Stimulated activated CD4-positive, alpha-beta T cell treated with anti-CD3 and anti-CD28 coated beads, Interleukin-4, amount 100 ng/mL, for 1 hour (primary cell): ENCODE measurements at places on chromosomes 1 and 21.

GRCh38 chr1:33918368-33918767 lies 54.5 kb downstream of the HMGB4 start:
- no peak for DNase-seq

DNA sequence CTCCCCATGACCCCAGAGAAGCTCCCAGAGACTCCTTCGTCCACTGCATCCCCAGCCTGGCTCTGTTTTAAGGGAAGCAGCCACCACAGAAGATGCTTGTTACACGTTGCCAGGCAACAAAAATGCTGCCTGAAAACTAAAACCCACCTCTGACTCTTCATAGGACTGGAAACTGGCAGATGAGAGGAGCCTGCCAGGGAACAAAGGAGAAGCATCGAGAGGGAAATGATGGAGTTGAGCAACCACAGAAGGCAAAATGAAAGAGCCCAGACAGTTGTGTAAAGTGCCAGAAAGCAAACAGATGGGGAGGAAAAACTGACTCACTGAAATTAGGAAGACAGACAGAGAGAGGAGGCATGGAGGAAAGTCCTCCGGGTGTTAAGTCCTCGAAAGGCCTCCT lies 118.4 kb downstream of the KCNN3 start:
- no peak for DNase-seq

DNA sequence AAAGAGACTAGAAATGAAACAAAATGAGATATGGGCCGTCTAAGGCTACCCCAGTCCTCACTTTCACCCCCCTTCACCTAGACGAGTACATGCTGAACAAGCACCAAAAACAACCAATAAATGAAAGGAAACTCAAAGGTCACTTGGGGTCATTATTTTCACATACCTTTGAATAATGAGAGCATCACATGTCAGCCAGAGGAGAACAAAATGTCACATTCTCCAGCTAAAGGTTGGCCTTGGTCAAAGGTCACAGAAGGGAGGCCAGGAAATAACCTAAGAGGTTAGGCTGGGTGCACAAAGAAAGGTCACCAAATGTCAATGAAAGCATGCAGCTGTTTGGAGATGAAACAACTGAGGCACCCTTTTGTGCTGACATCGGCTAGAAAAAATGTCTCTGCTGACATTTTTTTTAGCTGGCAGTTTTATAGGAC lies 288.7 kb upstream of the USP25 start:
- DNase-seq = no peak

DNA sequence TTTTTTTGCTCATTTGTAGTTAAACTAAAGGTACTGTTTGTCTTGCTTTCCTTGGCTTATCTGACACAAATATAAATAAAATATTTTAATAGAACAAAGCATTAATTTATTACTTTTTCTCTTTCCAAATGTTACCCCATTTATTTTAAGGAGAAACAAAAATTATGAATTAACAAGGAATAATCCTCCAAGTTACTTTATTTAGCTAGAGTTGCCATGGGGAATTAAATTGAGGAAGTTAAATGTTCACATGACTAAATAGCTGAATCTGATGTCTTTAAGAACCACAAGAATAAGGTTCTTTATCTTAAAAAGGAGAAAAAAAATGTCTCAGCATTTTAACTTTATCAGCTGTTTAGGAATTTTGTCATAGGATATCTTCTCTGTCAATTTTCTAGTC lies 12.3 kb downstream of the ATG4C start:
- DNase-seq = no peak

DNA sequence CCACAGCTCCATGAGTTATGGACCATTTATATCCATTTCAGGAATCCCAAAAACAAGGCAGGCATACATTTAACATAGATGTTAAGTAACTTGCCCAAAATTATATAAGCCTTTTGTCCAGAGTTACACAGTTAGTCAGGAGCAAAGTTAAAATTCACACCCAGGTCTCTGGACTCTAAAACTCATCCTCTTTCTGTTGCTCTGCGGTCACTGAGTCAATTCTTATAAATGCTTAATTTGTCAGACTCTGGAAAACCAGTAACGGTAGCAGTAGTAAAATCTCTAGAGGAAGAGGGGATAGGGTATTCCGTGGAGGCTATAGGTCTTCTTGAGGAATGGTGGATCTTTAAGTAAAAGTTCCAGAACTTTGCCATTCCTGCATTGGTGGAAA lies 223.6 kb upstream of the JUN start:
- no peak for DNase-seq

GRCh38 chr1:29157269-29157601 lies 24.5 kb downstream of the SRSF4 start:
- no peak for DNase-seq

GRCh38 chr1:16186655-16187235 lies 25.7 kb downstream of the ARHGEF19 start:
- no peak for DNase-seq

DNA sequence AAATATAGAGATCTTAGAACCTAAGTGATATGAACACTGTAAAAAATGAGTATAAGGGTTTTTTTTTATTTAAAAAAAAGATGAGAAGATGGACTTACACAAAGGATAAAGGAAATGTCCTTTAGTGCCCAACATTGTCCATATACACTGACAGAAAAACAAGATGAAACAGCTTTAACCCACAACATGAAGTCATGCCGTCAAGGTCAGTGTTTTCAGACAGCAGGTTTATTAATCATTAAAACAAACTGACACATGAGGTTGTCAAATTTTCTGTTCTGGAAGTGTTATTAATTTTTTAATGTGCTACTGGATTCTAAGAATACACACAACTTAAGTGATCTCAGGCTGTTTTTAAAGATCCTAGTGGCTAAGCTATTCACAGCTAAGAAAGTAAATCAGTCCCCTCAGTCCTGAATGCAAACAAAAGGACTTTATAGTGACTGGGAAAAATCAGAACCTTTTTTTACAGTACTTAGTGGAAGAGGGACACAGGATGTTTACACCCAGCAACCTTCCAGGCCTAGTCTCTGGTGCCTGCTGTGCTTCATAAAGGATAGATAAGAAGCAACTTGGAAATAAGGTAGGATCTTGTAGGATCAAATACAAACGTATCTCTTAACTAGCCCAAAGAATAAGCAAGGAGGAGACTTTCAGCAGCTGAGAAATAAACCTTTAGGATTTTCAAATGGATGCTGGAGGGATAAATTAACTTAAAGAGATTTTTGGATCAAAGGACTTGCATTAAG lies 21.9 kb upstream of the PKN2 start:
- no peak for DNase-seq

DNA sequence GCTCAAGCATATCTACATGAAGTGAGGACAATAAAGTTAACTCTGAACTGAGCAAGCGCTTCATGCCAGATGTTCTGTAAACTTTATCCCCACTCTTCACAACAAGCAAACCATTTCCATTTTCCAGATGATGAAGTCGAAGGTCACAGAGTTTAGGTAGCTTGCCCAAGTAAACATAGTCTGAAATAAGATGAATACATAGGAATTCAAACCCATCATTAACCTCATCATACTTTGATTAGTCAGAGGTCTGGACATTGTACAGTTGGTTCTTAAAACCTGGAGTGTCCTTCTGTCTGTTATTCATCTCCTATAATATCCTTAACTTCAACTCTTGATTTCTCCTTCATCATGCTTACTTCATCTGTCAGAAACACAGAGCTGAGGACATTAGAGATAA lies 180.3 kb upstream of the C8B start:
- DNase-seq = no peak

GRCh38 chr1:91763252-91763651 lies 122.7 kb downstream of the TGFBR3 start:
- no peak for DNase-seq

- no peak for DNase-seq
Observed at GRCh38 chr1:89274411-89274857, 1.8 kb upstream of the GBP5 start.

DNA sequence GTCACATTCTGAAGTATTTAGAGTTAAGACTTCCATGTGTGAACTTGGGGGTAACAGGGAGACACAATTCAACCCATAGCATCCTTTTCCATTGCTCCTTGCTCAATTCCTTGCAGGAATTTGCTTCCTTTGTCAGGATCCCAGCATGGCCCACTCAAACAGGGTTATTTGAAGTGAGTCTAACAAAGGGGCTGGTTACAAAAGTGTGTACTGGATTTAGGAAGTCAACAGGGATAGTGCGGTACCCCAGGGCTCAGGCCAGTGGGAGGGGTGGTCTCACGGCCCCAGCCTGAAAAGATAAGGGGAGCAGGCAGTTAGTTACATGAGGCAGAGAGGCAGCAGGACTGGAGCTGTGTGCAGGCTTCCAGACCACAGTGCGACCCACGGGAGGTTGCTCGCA lies 14.4 kb downstream of the LRRC38 start:
- DNase-seq = no peak

DNA sequence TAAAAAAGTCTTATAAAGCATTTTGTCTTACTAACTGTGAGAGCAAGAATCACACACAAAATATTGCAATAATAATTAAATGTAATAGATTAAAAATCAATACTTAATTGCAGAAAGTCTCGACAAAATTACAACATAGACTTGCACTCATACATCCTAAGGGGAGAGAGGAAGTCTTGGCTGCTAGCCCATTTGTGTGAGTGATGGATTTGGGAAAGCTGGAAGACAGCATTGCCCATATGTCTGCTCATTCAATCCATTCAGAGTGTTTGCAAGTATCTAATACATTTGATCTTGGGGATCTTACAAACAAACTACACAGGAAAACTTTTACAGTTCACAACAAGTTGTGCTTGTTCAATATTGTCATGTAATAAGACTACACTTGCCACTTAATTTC lies 140.5 kb downstream of the COL11A1 start:
- DNase-seq = no peak

DNA sequence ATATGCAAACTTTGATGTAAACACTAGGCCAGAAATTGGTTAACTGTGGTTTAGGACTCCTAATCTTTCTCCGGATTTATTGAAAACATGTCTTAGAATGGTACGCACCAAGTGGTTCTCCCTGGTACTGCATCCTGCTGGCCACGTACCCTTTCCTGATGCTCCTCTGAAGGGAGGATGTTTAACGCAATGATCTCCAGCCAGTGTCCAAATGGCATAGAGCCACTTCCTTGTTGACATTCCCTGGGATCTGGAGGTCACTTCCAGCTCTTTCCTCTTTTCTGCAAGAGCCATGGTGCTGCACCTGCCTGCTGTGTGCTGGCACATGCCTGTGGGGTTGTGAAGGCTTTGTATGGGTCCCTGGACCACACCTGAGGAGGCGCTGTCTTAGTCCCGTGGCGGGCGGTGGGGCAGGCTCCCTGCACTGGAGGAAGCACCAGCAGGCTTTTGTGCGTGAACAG lies 53.9 kb downstream of the GALNT2 start:
- no peak for DNase-seq

- DNase-seq = no peak
Observed at GRCh38 chr1:155326631-155327037, 5.9 kb downstream of the RUSC1 start.

- DNase-seq = no peak
Observed at GRCh38 chr1:80994934-80995333, 805.8 kb upstream of the ADGRL2 start.

DNA sequence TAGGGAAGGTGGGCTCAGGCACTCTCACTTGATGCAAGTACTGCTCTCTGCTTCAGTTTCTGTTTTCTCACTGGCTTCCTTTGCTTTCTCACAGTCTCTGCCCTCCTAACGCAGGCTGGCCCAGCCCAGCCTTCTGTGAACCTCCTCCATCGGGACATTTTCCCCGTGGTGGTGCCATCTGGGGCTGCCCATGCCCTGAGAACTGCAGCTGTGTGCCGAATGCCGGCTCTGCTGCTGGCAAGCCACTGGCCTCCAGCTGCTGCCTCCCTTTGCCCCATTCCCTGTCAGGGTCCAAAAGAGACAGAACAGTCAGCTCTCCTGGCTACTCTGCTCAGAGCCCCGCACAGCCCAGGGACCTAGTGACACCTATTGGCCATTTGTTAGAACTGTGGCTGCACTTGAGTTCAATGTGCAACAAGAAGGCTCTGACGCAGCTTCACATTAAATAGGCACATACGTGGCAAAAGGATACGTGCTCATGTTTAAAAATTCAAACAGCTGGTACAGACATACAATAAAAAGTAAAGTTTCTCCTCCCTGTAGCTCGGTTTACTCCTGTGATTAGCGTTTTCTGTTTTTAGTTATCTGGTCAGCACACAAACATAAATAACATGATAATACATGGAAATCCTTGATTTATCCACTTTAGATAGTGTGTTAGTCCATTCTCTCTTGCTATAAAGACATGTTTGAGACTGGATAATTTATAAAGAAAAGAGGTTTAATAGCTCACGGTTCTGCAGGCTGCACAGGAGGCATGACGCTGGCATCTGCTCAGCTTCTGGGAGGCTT lies 46.6 kb downstream of the FCRL5 start:
- peak; percentile 7 for DNase-seq

GRCh38 chr1:24481101-24481500 lies 21.5 kb upstream of the RCAN3 start:
- DNase-seq = peak; percentile 53

DNA sequence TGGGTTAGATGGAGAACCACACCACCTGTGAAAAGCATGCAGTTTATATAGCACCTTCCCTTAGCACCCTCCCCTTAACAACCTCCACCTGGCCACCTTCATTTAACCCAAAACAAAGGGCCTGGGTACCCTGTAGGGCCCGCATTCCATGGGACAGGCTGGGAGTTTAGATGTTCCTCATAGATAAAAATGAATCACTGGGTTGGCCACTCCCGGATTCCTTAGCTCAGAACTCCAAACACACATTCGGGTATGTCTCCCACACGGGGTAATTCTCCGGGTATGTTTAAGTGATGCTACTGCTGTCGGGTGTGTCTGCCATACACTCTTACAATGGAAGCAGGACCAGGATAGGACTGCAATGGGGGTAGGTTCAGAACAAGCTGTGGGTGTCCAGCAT lies 43.9 kb upstream of the FOXO6 start:
- no peak for DNase-seq

DNA sequence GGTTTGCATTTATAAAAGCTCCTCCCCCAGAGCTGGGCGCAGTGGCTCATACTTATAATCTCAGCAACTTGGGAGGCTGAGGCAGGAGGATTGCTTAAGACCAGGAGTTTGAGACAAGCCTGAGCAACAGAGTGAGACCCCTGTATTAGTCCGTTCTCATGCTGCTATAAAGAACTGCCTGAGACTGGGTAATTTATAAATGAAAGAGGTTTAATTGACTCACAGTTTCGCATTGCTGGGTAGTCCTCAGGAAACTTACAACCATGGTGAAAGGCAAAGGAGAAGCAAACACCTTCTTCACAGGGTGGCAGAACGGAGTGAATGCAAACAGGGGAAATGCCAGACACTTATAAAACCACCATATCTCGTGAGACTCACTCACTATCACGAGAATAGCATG lies 52.5 kb downstream of the ZNF684 start:
- no peak for DNase-seq
